ENCODE measurements at places on chromosomes 11 and 22.

- no peak for DNase-seq
These were observed 51.0 kb downstream of the TEAD1 start for GRCh38 chr11:12725055-12725862.

GRCh38 chr22:17063411-17064106, 21.2 kb upstream of the IL17RA start:
- DNase-seq, result no peak

DNA sequence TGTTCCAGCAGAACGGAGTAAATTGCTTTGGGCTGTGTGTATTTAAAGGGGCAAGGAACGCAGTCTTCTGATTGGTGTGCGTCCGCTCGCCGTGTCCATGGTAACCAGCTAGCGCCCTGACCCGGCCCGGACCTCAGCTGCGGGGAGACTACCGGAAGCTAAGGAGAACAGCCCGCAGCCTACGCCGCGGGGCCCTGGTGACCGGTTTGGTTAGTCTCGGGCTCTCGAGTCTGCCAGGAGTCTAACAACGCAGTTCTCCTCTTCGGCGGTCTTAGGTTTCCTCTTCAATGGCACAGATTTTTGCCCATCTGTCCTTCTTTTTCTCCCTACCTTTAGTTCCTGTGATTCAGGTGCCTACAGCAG, 3.5 kb upstream of the OR56A3 start:
- no peak for DNase-seq

DNA sequence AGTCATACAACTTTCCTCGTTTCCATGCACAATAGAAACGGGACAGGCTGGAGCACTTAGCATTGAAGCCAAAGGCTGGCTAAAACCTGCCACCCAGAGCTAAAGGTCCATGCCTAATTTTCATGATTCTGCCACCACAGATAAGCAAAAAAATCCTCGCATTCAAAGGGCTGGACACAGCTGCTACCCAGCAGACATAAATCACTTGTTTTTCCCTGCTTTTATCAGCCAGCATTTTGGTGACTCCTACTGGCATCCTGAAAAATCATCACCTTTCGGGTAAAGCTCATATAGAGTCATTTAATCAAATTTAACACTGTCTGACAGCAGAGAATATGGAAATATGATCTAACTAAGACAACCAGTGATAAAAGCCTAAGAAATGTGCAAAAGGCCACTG, 37.9 kb downstream of the ALG9 start:
- no peak for DNase-seq

- no peak for DNase-seq
These were observed 32.3 kb downstream of the AMOTL1 start for GRCh38 chr11:94800414-94800813.

DNA sequence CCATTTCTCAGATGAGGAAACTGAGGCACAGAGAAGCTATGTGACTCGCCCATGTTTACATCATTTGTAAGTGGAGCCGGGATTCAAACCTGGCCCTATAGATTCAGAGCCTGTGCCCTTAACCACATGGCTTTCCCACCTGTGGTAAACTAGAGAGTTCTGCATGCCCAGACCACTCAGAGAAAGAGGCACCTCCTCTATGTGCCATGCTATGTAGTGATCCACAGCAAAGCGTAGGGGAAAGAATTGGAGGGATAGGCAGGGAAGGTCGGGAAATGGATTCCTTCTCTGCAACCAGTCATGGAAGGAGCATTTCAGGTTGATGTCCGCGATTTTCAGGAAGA, 15.4 kb upstream of the POU2AF2 start:
- DNase-seq, result no peak

GRCh38 chr11:44258839-44259420, 51.0 kb downstream of the ALX4 start:
- no peak for DNase-seq

DNA sequence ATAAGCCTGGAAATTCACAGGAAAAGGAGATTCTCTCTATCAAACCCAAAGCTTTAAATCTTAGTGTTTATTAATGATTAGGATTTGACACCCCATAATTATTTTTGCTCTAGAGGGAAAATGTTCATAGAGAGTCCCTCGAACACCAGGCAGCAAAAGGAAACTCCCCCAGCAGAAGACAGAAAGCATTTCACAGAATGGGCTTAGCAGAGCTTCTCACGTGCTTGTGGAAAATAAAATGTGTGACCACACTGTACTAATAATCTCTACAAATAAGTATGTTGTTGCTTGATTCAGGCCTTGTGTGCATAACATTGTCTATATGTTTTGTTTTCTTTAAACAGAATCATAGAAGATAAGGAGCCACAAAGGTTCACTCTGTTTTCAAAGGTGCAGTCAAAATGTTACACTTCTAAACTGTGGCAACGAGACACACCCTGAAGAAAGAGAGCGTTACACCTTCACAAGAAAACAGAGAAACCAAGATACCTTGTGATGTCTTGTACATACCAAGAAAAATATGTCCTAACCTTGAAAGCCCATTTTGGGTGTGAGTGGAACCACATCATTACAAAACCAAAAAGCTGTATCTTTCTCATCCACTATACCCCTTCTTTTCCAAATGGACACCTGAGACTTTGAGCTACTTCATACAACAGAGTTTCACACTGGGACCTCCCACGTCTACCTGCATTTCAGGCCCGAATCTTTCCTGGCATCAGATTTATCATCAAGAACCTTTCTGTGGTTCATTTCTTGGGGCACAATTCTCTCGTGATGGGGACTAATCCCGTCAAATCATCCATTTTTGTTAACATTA, 282.5 kb downstream of the ETS1 start:
- DNase-seq, result no peak

DNA sequence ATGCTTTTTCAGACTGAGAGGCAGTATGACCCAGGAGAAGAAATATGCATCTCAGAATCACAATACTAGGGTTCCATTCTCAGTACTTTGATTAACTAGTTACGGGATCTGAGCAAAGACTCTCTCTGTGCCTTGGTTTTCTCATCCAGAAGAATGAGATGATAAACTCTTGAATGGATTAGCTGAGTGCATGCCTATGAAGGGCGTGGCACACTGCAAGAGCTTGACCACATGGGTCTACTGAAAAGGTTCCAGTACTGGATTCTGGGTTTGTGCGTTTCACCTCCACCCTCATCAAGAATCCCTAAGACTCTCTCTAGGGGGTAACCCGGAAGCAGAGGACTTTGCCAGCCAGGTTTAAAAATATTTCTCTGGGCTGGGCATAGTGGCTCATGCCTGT, 25.6 kb downstream of the PGA5 start:
- no peak for DNase-seq

- no peak for DNase-seq
These were observed 377.7 kb downstream of the TENM4 start for GRCh38 chr11:79062814-79063762.

- no peak for DNase-seq
These were observed 433.4 kb downstream of the BRD1 start for GRCh38 chr22:49394116-49394785.

DNA sequence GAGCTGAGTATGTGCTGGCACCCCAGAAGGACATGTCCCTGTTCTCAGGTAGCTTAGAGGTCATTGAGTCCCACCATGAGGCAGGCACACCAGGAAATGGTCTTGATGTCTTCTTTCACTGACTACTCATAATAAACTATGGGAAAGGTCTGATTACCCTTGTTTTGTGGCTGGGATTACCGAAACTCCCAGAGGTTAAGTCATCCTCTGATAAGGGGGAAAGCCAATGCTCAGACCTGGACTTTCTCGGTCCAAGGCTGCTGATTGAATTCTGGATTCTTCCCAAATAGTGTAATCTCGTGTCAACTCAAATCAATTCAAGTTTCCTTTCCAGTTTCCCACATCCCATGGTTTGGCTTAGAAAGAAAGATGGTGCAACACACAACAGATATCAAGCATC, 3.7 kb upstream of the CD44 start:
- no peak for DNase-seq

- no peak for DNase-seq
These were observed 112.1 kb downstream of the RPL27A start for GRCh38 chr11:8794677-8795103.

- DNase-seq, result no peak
These were observed 8.6 kb upstream of the JAML start for GRCh38 chr11:118233377-118233776.

DNA sequence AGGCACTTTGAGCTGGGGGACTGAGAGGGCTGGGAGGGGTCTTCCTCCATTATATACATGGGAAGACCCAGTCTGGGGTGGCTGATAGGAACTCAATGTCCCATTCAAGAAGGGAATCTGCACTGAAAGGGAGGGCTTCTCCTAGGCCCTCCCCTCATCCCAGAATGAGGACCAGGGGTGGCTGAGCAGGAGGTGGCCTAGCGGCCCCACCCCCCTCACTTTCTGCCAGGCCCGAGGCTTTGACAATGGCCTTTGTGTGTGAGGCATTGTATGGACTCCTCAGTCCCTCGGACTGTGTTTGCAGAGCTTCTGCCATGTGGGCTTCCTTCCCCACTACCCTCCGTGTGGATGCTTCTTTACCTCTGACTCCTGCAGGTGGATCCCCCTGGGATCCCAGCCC, 65.7 kb downstream of the NECTIN1 start:
- no peak for DNase-seq

- peak; percentile 20 for DNase-seq
These were observed 6.5 kb upstream of the SPON1 start for GRCh38 chr11:13955971-13956421.

GRCh38 chr11:113404859-113405430, 17.4 kb downstream of the ANKK1 start:
- no peak for DNase-seq

All from germinal center (tissue), 1 donor.